Naive B cell (primary cell): ENCODE measurements at places on chromosomes 7 and 10. TPM values are rescaled to one million over a fixed set of nuclear protein-coding genes. Genes with fewer than 3 reads are reported as not detected.

GRCh38 chr10:4343873-4344272 is 482.1 kb upstream of the AKR1E2 start:
- peaks cover 8% of the 10 kb centered on the region for H3K36me3 ChIP-seq
- H3K4me3 ChIP-seq: no peak overlapping the region
- peaks cover 9% of the 10 kb centered on the region for H3K27me3 ChIP-seq
- no peak for DNase-seq
- H3K27ac ChIP-seq: no peak overlapping the region

DNA sequence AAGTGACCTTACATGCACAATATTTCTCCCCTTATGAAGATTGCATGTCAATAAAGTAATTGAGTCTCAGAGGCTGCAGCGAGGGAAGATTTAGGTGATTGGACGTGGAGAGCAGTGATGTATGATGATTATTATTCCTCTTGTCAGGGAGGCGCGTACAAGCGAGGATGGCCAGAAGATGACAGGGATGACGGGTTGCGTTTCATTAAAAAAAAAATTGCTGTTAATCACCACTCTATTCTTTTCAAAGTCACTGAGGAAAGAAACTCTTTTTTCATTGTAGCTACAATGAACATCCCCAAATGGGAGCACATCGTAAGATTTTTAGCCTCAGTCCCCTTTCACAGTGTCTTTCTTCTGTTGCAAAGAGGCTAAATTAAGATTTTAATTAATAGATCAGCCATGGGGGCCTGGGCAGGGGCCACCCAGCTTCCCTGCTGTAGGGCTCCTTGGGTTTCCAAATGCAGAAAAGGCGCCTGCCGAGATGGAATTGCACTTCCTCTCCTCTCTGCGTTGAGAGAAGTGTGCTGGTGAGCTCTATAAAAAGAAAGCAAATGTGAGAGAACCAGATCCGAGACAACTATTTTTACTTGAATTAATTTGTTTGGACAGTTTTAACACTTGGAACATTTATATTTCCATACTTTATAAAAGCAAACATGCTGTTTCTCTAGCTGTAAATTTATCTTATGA is 998.1 kb downstream of the LRMDA start:
- DNase-seq: no peak
- H3K27ac ChIP-seq: no peak overlapping the region
- H3K4me1 ChIP-seq: no peaks in the 10 kb centered on the region
- no peaks in the 10 kb centered on the region for H3K36me3 ChIP-seq

Gene OR6B1
- polyA plus RNA-seq: not detected

DNA sequence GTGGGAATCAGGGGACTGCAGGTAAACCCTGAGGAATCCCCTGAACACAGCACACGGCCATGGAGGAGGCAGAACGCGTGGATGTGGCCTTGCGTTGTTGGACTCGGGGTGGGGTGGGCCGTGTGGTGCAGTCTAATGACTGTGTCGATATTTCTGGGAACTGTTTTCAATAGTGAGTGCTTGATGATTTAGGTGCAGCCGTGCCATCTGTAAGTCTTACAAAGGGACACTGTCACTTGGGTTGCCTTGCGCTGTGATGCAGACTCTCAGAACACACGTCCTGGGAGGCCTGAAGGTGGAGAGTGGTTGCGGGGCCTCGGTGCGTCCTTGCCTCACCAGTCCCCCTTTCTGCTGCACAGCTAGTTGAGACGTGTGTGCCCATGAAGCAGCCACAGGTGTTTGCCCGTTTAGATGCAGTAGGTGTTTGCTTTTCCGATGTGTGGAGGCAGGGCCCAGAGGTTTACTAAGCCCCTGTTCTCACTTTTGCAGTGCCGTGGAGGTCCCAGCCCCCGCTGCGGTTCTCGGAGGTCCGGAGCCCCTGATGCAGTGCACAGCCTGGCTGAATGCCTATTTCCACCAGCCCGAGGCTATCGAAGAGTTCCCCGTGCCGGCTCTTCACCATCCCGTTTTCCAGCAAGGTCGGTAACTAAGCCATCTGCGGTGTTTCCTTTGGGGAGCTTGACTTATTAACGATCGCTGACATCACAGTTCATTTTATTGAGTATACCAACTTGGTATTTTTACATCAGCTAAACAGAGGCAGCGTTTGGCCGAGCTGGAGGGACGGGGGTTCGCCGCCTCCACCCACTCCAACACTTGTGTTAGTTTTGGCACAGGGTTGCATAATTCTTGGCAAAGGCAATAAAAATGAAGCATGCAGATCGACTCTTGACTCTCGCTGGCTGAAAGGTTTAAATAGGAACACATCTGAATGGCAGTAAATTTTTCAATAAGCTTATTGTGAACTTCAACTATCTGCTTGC is 240.7 kb downstream of the MGMT start:
- H3K4me3 ChIP-seq: no peak overlapping the region
- DNase-seq: no peak
- H3K36me3 ChIP-seq: peaks cover 28% of the 10 kb centered on the region
- H3K4me1 ChIP-seq: peaks cover 5% of the 10 kb centered on the region
- H3K27me3 ChIP-seq: no peaks in the 10 kb centered on the region

- H3K4me1 ChIP-seq: peaks cover 76% of the 10 kb centered on the region
- no peak for DNase-seq
- peaks cover 7% of the 10 kb centered on the region for H3K36me3 ChIP-seq
Measured at GRCh38 chr10:95792211-95792780, 36.3 kb downstream of the ENTPD1 start.

- H3K27me3 ChIP-seq: peaks cover 31% of the 10 kb centered on the region
- H3K4me3 ChIP-seq: no peak overlapping the region
- no peaks in the 10 kb centered on the region for H3K4me1 ChIP-seq
- H3K36me3 ChIP-seq: no peaks in the 10 kb centered on the region
- H3K27ac ChIP-seq: no peak overlapping the region
Measured at GRCh38 chr10:117727421-117727820, 184.9 kb downstream of the EMX2 start.
